Stomach (tissue), 19 donors: ENCODE measurements at places on chromosomes 2 and 18. TPM values are rescaled to one million over a fixed set of nuclear protein-coding genes. Genes with fewer than 3 reads are reported as not detected.

SLC5A7 gene
- 0.58 TPM for total RNA-seq

CPLX4 gene
- total RNA-seq = not detected

CAB39 gene
- 86.9 TPM for total RNA-seq

EMX1 gene
- not detected for total RNA-seq

GRCh38 chr18:50334546-50335152, 40.2 kb upstream of the SKA1 start:
- H3K36me3 ChIP-seq = no peaks in the 10 kb centered on the region
- H3K27ac ChIP-seq = no peak overlapping the region
- DNase-seq = no peak
- H3K4me1 ChIP-seq = no peaks in the 10 kb centered on the region
- H3K4me3 ChIP-seq = no peak overlapping the region

GRCh38 chr2:121046335-121046734, 238.7 kb downstream of the TFCP2L1 start:
- DNase-seq = no peak
- H3K4me1 ChIP-seq = no peaks in the 10 kb centered on the region
- H3K27ac ChIP-seq = no peak overlapping the region
- no peak overlapping the region for H3K4me3 ChIP-seq

- H3K27me3 ChIP-seq = no peaks in the 10 kb centered on the region
- H3K4me3 ChIP-seq = no peak overlapping the region
- no peak for DNase-seq
- peaks cover 63% of the 10 kb centered on the region for H3K36me3 ChIP-seq
- H3K27ac ChIP-seq = no peak overlapping the region
- no peaks in the 10 kb centered on the region for H3K4me1 ChIP-seq
Measured at GRCh38 chr2:23753291-23754010, 173.5 kb downstream of the ATAD2B start.
